Vein endothelial cell (primary cell): ENCODE measurements at places on chromosomes 12 and 14. TPM values are rescaled to one million over a fixed set of nuclear protein-coding genes. Genes with fewer than 3 reads are reported as not detected.

FBRSL1 gene
- 15.1 and 24.2 TPM in 2 replicates for total RNA-seq

PLD4 gene
- total RNA-seq = under 0.01 TPM in 2 replicates

DGLUCY gene
- total RNA-seq = 91.6 and 104 TPM in 2 replicates

LTA4H gene
- total RNA-seq = 81.0 and 82.7 TPM in 2 replicates

ABCB9 gene
- total RNA-seq = 16.1 and 19.3 TPM in 2 replicates

GRIN2B gene
- not detected in 2 replicates for total RNA-seq

ERP27 gene
- total RNA-seq = 0.33 and 1.3 TPM in 2 replicates

KRAS gene
- 16.3 and 18.2 TPM in 2 replicates for total RNA-seq

FAM181A gene
- not detected in 2 replicates for total RNA-seq

NRXN3 gene
- total RNA-seq = 0.48 and 0.98 TPM in 2 replicates

DPY19L2 gene
- total RNA-seq = 0.29 and 0.98 TPM in 2 replicates

CD163L1 gene
- total RNA-seq = 4.4 and 15.0 TPM in 2 replicates

STAC3 gene
- 0.65 TPM in 1 of 2 replicates, not detected in the other for total RNA-seq

SLC10A1 gene
- total RNA-seq = not detected in 2 replicates

FAM222A gene
- 0.65 and 0.86 TPM in 2 replicates for total RNA-seq

SDR9C7 gene
- total RNA-seq = not detected in 2 replicates

GPR135 gene
- total RNA-seq = 2.3 and 3.8 TPM in 2 replicates

CFAP251 gene
- total RNA-seq = 1.6 and 2.9 TPM in 2 replicates

MYRFL gene
- total RNA-seq = under 0.01 TPM in 1 of 2 replicates, not detected in the other

DLGAP5 gene
- 24.2 and 50.6 TPM in 2 replicates for total RNA-seq
